ENCODE measurements at places on chromosomes 12 and 14. TPM values are rescaled to one million over a fixed set of nuclear protein-coding genes. Genes with fewer than 3 reads are reported as not detected.

ZFHX2 gene
- total RNA-seq = 3.7 TPM

PZP gene
- total RNA-seq = 1.4 TPM

NANOG gene
- 0.37 TPM for total RNA-seq

MORN3 gene
- total RNA-seq = 0.69 TPM

KIF5A gene
- 0.33 TPM for total RNA-seq

MSI1 gene
- total RNA-seq = 0.43 TPM

SYT1 gene
- total RNA-seq = not detected

PRB2 gene
- not detected for total RNA-seq

CLEC14A gene
- 27.9 TPM for total RNA-seq

- no peak overlapping the region for H3K4me3 ChIP-seq
- H3K4me1 ChIP-seq = no peaks in the 10 kb centered on the region
- no peak for DNase-seq
Measured at GRCh38 chr12:46197883-46198282, 71.0 kb downstream of the SLC38A1 start.

- DNase-seq = peak; percentile 73
- no peaks in the 10 kb centered on the region for H3K27me3 ChIP-seq
- H3K27ac ChIP-seq = peak overlapping the region; percentile 73
- peak overlapping the region; percentile 93 for H3K4me3 ChIP-seq
- peaks cover 5% of the 10 kb centered on the region for H3K4me1 ChIP-seq
Measured at GRCh38 chr14:102554821-102555819, 37.3 kb upstream of the RCOR1 start.

- no peaks in the 10 kb centered on the region for H3K4me1 ChIP-seq
- no peak for DNase-seq
- H3K4me3 ChIP-seq = no peak overlapping the region
- H3K27ac ChIP-seq = no peak overlapping the region
Measured at GRCh38 chr14:64158608-64159007, 135.6 kb downstream of the ESR2 start.

DNA sequence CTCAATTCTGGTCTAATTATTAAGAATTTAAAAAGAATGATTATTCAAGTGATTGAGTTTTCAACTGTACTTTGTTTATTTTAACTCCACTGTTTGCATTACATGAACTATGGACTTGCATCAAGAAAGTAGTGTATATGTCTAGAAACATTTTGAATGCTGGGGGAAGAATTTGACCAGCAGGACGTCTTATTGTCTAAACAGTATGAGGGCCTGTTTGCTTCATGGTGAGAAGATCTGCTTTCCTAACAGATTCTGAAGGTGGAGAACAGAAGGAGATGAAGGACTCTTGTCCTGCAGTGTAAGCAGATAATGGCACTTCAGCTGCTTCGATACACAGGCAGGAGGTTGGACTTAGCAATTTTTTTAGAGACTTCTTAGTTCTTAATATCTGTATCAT is 176.0 kb downstream of the DACT1 start:
- H3K36me3 ChIP-seq = no peaks in the 10 kb centered on the region
- no peaks in the 10 kb centered on the region for H3K4me1 ChIP-seq
- no peak for DNase-seq
- no peaks in the 10 kb centered on the region for H3K27me3 ChIP-seq

DNA sequence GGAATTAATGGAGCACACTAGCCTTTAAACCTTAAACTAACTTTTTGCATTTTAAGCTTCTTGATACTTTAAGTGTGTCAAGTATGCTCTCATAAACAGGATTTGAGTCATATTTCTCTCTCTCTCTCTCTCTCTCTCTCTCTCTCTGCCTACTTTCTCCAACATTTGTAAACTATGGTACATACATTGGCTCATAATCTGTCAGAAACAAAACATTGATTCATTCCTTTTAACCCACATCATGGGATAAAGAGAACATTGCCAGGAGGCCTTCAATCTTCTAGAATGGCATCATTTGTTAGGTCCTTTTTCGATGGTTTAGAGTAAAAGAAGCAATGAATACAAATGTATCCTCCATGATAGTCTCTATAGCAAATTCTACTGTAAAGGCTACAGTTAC is 81.6 kb upstream of the RERGL start:
- H3K4me1 ChIP-seq = no peaks in the 10 kb centered on the region
- no peaks in the 10 kb centered on the region for H3K36me3 ChIP-seq
- no peak for DNase-seq
- H3K27me3 ChIP-seq = no peaks in the 10 kb centered on the region

- peaks cover under 1% of the 10 kb centered on the region for H3K4me1 ChIP-seq
- H3K27me3 ChIP-seq = no peaks in the 10 kb centered on the region
- H3K27ac ChIP-seq = no peak overlapping the region
- no peaks in the 10 kb centered on the region for H3K36me3 ChIP-seq
Measured at GRCh38 chr12:131012279-131013069, 58.8 kb downstream of the ADGRD1 start.

DNA sequence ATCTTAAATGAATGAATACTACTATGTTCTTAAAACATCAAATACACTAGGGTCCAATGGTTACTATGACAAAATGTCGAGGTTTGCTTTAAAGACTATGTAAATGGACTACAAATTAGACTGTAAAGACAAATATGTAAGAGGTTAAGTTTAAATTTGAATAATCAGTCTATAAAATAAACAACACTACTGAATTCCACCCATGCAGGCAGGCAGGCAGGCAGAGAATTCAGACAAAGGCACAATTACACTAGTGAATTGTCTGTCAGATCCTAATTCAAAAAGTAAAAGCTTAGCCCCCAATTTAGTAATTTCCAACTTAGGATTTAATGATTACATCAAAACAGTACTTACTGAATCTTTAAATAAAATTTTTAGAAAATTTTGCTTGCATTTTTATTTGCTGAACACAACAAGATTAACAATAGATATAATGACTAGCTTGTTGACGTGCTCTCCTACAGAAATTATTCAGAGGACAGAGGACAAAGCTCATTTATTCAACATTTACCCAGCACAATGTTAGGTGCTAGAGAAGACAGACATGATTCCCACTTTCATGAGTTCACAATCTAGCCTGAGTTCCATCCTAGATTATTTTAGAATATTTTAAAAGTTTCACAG is 97.4 kb downstream of the CDK17 start:
- no peak overlapping the region for H3K27ac ChIP-seq
- no peaks in the 10 kb centered on the region for H3K27me3 ChIP-seq
- DNase-seq = no peak
- no peak overlapping the region for H3K4me3 ChIP-seq
- no peaks in the 10 kb centered on the region for H3K36me3 ChIP-seq

GRCh38 chr12:52767020-52767379 is 10.1 kb downstream of the KRT76 start:
- DNase-seq = no peak
- H3K27ac ChIP-seq = no peak overlapping the region
- H3K36me3 ChIP-seq = no peaks in the 10 kb centered on the region

DNA sequence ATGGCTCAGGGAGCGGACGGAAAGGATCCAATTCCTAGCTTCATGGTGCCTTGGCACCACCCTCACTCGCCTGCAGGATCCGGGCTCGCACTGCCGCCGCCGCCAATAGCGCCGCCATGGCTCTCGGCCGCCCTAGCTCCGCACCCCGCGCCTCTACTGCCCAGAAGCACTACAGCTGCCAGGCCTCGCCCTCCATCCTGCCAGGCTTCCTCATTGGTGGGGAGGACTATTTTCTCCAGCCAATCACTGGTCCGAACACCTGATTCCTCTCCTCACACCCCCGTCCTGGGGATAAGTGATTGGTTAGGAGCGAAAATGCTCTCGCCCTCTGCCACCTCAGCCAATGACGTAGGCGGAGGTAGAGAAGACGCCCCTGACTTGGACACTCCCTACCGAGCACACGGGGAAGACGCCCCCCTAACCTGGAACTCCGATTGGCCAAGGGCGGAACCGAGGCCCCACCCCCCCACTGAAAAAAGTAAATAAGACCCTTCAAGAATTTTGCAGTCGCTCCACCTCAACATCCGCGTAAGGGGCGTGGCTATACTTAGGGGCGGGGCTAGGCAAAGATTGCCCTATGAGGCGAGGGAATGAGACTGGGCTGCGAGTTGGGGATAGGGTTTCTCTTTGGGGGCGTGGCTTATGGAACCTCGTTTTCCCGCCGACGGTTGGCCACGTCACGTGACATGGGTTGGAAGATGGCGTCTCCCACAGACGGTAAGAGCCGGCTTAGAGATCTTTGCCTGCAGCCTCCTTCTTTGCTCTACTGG is at the start of the genes ALDH6A1 and LIN52:
ALDH6A1 (minus strand) TSS at position 177 of the 770 bp plus-strand sequence; CDS start at position 118, 59 bp downstream.
LIN52 (plus strand) TSS at position 680 of the 770 bp plus-strand sequence; CDS start at position 699, 19 bp downstream.
- H3K4me1 ChIP-seq = peaks cover 33% of the 10 kb centered on the region
- H3K27ac ChIP-seq = peak within 1 kb of the TSS; percentile 95
- H3K27me3 ChIP-seq = no peaks in the 10 kb centered on the region
